ENCODE measurements at places on chromosomes 1 and 21.

GRCh38 chr1:5601516-5601915, 390.7 kb downstream of the NPHP4 start:
- no peak overlapping the region for H3K4me3 ChIP-seq
- H3K27me3 ChIP-seq, result peaks cover 9% of the 10 kb centered on the region
- no peaks in the 10 kb centered on the region for H3K4me1 ChIP-seq
- no peak overlapping the region for H3K27ac ChIP-seq
- H3K36me3 ChIP-seq, result no peaks in the 10 kb centered on the region

DNA sequence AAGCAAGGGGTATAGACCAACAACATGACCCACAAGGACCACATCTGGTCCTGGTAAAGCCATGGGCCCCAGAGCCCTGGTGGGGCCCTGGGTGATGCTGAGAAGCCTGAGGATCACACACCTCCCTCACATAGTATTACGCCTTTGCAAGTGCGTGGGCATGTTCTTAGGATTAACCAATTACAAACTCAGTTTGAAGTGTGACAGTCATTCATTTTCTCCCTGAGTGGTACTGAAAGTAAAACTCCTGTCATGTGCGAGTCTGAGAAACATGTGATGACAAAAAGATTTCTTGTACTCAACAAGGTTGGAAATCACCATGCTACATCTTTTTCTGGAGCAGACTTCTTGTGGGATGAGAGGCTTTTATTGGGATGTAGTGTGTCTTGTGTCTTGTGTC, 315.3 kb upstream of the DUSP10 start:
- no peaks in the 10 kb centered on the region for H3K4me1 ChIP-seq
- no peaks in the 10 kb centered on the region for H3K36me3 ChIP-seq
- H3K4me3 ChIP-seq, result no peak overlapping the region
- no peaks in the 10 kb centered on the region for H3K27me3 ChIP-seq
- DNase-seq, result no peak

DNA sequence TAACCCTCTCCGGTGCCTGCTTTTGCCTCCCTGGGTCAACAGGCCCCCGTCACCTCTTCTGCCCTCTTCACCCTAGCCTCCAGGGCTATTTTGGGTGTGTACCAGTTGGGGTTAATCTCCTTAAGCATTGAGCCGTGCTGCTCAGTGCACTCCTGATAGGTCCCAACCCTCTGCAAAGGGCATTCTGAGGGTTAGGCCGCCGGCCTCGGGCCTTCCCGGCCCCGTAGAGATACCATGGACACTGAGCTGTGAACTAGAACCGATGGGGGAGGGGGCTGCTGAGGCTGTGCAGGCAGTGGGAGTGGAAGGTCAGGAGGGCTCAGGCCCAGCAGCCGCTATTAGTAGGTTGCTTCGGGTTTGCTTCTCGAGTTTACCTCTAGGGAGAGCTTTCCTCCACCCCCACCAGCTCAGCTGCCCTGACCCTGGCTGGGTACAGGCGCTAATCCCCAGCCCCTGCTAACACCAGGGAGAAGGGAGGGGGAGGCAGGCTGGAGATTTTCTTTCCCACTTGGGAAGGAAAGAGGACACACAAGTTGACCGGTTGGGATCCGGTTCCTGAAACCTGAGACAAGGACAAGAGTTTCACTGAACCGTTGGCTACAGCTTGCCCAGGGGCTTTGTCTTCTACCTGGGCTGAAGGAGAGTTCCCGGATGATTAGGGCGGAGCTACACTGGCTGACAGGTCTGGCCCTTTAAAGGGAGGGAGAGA, 4.8 kb downstream of the LMOD1 start:
- H3K27me3 ChIP-seq, result peaks cover 39% of the 10 kb centered on the region
- H3K4me3 ChIP-seq, result no peak overlapping the region
- H3K36me3 ChIP-seq, result no peaks in the 10 kb centered on the region
- no peak for DNase-seq

GRCh38 chr1:10635992-10636391, 160.5 kb downstream of the CASZ1 start:
- H3K27me3 ChIP-seq, result peaks cover 1% of the 10 kb centered on the region
- H3K27ac ChIP-seq, result no peak overlapping the region
- no peaks in the 10 kb centered on the region for H3K36me3 ChIP-seq

DNA sequence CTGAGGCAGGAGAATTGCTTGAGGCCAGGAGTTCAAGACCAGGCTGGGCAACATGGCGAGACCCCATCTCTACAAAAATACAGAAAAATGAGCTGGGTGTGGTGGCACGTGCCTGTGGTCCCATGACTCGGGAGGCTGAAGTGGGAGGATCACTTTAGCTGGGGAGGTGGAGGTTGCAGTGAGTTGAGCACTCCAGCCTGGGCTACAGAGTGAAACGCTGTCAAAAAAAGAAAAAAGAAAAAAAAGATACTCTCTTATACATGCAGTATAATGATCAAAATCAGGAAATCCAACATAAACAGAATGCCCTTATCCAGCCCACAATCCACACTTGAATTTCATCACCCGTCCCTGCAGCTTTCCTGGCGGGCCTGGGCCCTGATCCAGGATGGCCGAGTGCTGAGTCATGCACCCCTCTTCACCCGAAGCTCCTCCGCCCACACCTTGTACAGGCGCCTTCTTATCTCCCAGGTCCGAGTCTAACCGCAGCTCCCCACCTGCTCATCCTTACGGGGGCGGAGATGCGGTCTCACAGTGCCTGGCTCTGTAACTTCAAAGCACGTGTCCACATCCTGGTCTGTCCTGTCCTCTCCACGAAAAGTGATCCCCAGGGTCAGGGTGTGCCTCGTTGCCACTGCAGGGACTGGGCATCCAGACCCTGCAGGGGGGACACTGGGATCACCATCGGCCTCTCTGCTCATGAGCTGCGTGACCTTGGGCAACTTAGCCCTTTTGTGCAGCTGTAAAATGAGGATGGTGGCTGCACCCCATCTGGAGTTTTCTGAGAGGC, 120.2 kb upstream of the SLC45A1 start:
- H3K27ac ChIP-seq, result no peak overlapping the region
- H3K36me3 ChIP-seq, result no peaks in the 10 kb centered on the region
- H3K27me3 ChIP-seq, result peaks cover 21% of the 10 kb centered on the region

DNA sequence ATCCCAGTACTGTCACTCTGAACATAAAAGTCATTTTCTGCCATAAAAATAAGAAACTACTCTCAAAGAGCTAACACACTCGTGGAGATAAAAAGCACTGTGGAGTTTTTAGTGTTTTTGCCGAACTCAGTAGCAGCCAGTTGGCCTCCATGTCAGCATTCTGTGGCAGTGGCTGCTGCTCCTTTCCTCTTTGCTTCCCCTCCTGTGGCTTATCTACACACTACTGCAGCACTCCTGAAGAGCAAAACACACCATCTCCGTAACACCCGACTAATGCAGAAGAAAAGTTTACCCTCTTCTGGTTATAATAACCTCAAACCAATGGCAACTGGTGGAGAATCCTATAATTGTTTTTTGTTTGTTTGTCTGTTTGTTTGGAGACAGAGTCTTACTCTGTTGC, 44.9 kb downstream of the RAB3GAP2 start:
- peaks cover 4% of the 10 kb centered on the region for H3K4me1 ChIP-seq
- H3K36me3 ChIP-seq, result peaks cover 37% of the 10 kb centered on the region
- H3K4me3 ChIP-seq, result no peak overlapping the region

DNA sequence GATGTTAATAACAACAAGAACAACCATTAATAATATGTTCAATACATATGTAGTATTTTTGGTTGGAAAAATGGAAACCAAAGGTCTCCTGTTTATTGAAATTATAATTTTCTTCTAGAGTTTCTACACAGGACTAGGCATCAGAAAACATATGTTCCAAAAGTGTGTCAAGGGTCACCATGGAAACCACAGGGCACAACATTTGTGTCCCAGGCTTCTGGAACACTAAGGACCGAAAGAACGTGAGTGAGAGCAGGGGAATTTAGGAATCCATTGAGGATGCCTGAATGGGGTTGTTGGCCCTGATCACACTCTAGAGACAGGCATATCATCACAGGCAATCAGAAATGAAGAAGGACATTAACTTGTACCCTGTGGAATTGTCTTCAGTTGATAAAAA, 7.5 kb upstream of the CDC14A start:
- H3K36me3 ChIP-seq, result peaks cover 1% of the 10 kb centered on the region
- no peaks in the 10 kb centered on the region for H3K27me3 ChIP-seq
- H3K4me3 ChIP-seq, result no peak overlapping the region

All from activated naive CD8-positive, alpha-beta T cell treated with anti-CD3 and anti-CD28 coated beads, Interleukin-2, amount 10 ng/mL, durations not matched to agents 7 days and 5 days (primary cell).